ENCODE measurements at places on chromosomes 3 and 15.

- DNase-seq: no peak
These were observed 75.2 kb downstream of the LPP start for GRCh38 chr3:188229177-188229576.

GRCh38 chr3:133561679-133562078, 11.8 kb upstream of the CDV3 start:
- no peak for DNase-seq

GRCh38 chr3:156341831-156342416, 213.0 kb downstream of the SSR3 start:
- no peak for DNase-seq

DNA sequence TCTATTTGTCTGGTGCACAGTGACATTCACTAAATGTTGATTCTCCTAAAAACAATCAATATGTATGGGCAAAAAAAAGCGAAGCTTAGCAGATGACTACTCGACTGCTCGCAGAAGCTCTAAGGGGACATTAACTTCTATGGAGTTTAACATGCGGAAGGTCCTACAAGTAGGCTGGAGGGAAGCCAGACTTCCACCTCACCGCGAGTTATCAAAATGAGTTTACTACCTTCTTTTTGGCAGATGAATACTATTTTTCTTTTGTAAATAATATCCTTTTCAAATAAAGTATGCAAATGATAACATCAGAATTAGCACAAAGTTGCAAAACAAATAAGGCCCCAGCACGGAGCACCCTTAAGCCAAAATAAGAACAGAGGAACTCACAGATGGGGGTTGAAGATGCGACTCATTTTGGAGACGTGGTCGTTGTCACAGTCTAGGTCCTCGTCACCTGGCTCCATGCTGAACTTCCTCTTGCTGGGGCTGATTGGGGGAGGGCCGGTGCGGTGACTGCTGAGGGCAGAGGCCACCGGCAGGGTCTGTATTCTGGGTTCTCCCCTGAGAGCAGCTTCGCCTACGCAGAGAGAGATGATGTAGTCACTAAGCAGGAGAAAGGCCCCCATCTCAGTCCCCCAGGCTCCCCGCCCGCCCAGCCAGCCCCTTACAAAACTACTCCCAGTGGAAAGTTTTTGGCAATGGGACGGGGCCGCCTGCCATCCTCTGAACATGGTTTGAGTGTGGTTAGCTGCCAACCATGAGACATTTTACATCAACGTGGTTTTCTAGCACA, 42.1 kb downstream of the VGLL4 start:
- no peak for DNase-seq

- DNase-seq: no peak
These were observed 133.3 kb downstream of the MYLK start for GRCh38 chr3:123750659-123751420.

GRCh38 chr3:40192628-40193027, 116.9 kb upstream of the EIF1B start:
- DNase-seq: no peak

DNA sequence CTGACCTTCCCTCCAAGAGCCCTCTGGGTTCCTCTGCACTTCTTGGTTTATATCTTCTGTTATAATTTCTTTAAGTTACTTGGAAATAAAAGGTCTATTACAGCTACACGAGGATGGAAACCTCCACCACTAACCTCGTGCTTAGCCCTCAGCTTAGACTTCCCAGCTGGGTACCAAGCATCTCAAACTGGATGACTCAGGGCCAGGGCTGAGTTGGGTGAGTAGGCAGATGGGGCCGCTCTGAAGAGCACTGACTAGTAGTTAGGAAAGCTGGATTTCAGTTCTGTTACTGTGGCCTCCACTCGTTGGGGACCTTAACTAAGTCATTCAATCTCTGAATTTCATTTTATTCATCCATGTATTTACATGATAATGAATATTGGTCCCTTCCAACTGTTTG, 1036.6 kb downstream of the IGSF11 start:
- DNase-seq: no peak

GRCh38 chr15:74809242-74809641, 3.4 kb upstream of the LMAN1L start:
- DNase-seq: no peak

DNA sequence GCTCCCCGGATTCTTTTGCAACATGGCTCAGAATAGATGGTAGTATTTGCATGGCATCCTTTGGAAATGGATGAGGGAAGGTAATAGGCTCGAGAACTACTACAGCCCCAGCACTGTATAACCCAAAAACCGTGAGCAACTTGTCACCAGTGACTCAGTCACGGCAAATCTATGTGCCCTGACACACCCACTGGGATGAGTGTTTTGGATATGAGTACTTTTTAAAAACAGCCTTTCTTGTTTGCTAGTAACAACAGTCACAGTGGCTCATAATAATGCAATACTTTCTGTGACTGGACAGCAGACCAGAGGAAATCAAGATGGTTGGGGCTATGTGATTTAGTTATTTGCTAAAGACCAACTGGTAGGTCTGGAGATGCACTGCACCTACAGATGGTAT, 299.6 kb downstream of the ULK4 start:
- no peak for DNase-seq

GRCh38 chr3:46710229-46710628, 7.4 kb downstream of the PRSS50 start:
- no peak for DNase-seq
